ENCODE measurements at places on chromosomes 5 and 9.

GRCh38 chr5:115028557-115028956, 141.2 kb downstream of the TRIM36 start:
- DNase-seq: no peak

GRCh38 chr5:168916852-168917251, 337.7 kb upstream of the PANK3 start:
- no peak for DNase-seq

DNA sequence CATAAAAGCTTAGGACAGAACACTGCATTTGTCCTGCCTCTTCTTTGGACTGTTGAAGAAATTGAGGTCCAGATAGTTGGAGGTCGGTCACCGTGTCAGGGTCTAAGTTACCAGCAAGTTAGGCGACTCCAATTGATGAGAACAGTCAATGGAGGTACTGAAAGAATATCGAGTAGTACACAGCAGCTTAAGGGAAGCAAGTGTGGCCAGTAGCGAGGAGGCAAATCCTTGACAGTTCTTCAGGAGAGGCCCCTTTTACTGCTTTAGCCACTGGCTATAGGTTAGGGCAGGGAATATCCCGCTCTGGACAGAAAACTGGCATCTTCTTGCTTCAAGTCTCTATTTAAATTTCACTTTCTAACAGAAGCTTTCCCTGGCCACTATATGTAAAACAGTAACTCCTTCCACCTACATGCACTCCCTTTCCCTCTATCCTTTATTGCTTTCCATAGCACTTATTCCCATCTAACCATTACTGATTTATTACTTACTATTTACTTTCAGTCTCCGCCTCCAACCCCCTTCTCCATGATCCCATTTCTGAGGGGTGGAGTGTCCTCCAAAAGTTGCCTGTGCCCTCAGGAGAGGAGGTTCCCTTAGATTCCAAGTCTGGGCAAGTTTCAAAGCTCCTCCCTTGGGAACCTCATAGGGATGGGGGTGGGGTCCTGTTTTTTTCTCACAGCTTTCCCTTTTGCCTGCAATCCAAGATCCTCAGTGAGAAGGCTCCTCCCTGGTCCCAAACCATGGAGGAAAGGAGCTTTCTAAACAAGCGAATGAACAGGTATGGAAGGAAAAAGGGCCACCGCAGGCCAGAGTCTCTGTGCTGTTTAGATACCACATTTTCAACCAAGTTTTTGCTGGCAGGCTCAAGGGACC, 4.1 kb upstream of the PRDM6 start:
- no peak for DNase-seq

- no peak for DNase-seq
These were observed 175.0 kb downstream of the CARTPT start for GRCh38 chr5:71894091-71894490.

DNA sequence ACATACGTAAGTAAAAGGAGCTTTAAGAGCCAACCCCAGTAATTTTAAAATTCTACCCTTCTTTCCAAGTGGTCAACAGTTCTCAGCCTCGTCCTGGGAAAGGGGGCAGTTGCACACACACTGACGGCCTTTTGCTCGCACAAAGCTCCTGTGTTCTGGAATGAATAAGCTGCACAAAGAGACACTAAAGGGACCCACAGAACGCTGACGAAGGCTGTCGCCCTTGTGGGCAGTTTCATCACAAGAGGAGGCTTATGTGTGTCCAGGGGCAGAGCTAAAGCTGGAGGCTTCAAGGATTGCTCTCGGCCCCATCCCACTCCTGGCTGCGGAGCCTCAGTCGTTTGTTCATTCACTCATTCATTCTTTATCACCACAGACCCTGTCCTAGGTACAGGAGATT, 67.0 kb upstream of the NEK6 start:
- no peak for DNase-seq

DNA sequence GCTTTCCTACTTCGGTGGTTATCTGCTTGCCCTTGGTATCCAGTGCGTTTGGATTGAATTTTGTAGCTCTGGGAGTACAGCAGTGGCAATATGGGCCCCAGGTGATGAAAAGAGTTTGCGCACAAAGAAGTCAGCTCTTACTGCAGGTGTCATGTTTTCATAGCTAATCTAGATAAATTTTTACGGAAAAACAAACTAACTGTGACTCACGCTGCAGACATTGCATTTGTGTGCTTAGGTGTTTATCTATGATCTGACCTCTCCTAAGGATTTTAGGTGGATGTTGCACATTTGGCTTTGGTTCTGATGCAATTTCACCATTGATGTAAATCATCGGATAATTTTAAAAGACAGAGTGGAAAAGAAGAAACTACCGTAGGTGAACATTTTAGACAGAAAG, 92.1 kb downstream of the VCAN start:
- DNase-seq: no peak

All from stimulated activated CD4-positive, alpha-beta T cell treated with anti-CD3 and anti-CD28 coated beads, TNF-alpha, amount 100 ng/mL, for 4 hours (primary cell).